Keratinocyte (primary cell): ENCODE measurements at places on chromosomes 13 and 19. TPM values are rescaled to one million over a fixed set of nuclear protein-coding genes. Genes with fewer than 3 reads are reported as not detected.

JSRP1 gene
- polyA plus RNA-seq = not detected in 3 replicates

PSG6 gene
- polyA plus RNA-seq = 0.40 to 0.82 TPM (median 0.45 TPM) in 3 replicates

ZNF418 gene
- polyA plus RNA-seq = 2.1 to 3.9 TPM (median 2.9 TPM) in 3 replicates

ACP7 gene
- 0.08 to 0.28 TPM (median 0.09 TPM) in 3 replicates for polyA plus RNA-seq

CEACAM8 gene
- polyA plus RNA-seq = not detected in 3 replicates

GFY gene
- not detected in 3 replicates for polyA plus RNA-seq

ATXN8OS gene
- not detected in 3 replicates for polyA plus RNA-seq

SPTBN4 gene
- polyA plus RNA-seq = 0.06 to 0.28 TPM (median 0.17 TPM) in 3 replicates

CPB2 gene
- 0.06 to 0.26 TPM (median 0.08 TPM) in 3 replicates for polyA plus RNA-seq

NTN5 gene
- 0.07 to 0.19 TPM (median 0.07 TPM) in 3 replicates for polyA plus RNA-seq

PINLYP gene
- 14.5 to 19.2 TPM (median 16.0 TPM) in 3 replicates for polyA plus RNA-seq

NXNL1 gene
- polyA plus RNA-seq = not detected in 3 replicates

PRR19 gene
- polyA plus RNA-seq = 0.25 to 0.88 TPM (median 0.35 TPM) in 3 replicates

SRRM5 gene
- polyA plus RNA-seq = 0.02 to 0.03 TPM (median 0.03 TPM) in 3 replicates

ZNF175 gene
- 2.3 to 3.8 TPM (median 3.2 TPM) in 3 replicates for polyA plus RNA-seq

GRK1 gene
- not detected in 3 replicates for polyA plus RNA-seq

NFILZ gene
- polyA plus RNA-seq = not detected in 3 replicates

MEF2B gene
- polyA plus RNA-seq = 0.05 to 0.17 TPM (median 0.11 TPM) in 3 replicates

PPM1N gene
- 1.9 to 2.5 TPM (median 2.0 TPM) in 3 replicates for polyA plus RNA-seq

LIM2 gene
- not detected in 3 replicates for polyA plus RNA-seq

CEACAM20 gene
- polyA plus RNA-seq = not detected in 3 replicates

NLRP7 gene
- polyA plus RNA-seq = 0.03 TPM in 1 of 3 replicates, not detected in the others

IGFL2 gene
- polyA plus RNA-seq = 2.9 to 16.2 TPM (median 7.1 TPM) in 3 replicates
